ENCODE measurements at places on chromosomes 7 and 10.

DNA sequence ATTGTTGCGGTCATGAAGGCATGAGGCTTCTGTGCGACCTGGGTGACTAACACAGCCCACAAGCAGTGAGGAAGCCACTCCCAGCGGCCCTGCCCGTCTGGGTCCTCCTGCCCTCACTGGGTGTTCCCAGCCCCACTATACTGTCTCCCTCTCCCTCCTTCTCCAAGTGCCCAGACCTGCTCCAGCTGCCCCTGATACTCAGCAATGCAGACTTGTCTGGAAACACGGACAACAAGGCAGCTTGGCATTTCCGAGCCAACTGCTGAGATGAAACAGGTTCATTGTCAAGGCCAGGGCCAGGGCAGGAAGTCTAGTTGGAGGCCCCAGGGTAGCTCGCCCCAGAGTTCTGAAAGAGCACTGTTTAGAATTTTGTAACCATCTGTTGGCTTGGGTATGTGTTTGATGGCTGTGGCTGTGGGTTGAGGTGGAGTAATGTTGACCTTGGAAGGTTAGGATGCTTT lies 95.7 kb downstream of the RBM20 start:
- DNase-seq: no peak

DNA sequence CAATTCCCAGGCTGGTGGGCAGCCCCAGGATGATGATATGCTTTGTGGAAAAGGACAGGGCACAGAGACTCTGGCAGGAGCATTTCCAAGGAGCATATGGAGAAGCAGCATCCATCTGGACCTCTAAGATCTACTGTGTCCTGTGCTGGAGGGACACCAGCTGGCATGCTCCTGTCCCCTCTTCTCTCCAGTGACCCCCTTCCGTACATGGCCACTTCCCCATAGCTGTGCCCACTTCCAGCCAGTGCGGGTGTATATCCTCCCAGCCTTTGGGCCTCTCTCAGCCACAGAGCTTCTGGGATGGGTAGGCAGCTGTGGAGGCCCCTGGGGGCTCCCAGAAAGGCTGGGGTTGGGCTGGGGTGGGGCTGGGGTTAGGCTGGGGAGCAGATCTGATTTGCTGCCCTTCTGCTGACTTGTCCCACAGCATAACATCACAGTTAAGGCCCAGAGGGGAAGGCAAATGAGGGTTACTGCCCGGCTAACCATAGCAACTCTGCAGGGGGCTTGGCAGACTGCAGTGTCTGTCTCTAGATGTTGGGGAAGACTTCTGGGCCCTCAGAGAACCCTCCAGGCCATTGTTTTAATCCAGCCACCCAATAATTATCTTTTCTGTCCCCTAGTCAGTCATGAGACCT lies 6.3 kb downstream of the NPFFR1 start:
- DNase-seq: no peak

GRCh38 chr10:81733542-81733941 lies 141.5 kb upstream of the NRG3 start:
- DNase-seq: no peak

DNA sequence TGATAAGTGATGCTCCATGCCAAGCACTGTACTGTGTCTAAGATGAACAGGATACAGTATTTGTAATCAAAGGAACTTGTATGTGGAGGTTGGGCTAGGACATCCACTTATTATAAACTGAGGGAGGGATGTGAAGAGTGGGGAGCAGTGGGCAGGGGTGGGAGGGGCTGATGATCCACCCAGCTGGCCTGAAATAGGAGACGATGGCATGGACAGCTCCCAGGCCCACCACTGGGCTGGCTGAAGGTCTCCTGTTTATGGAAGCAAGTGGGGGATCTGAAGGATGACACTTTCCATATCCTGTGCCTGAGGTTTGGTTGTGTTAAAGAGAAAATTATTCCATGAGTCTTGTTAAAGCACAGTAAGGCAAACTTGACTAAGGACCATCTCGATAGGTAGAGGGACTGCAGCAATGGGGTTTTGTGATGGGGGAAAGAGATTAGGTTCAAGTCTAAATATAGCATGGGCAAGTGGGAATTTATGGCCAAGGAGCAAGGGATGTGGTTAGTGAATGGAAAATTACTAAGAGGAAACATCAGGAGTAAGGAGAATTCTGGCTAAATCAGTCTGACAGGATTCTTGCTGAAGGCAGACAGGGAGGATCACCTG lies 124.6 kb downstream of the CCNY start:
- DNase-seq: no peak

DNA sequence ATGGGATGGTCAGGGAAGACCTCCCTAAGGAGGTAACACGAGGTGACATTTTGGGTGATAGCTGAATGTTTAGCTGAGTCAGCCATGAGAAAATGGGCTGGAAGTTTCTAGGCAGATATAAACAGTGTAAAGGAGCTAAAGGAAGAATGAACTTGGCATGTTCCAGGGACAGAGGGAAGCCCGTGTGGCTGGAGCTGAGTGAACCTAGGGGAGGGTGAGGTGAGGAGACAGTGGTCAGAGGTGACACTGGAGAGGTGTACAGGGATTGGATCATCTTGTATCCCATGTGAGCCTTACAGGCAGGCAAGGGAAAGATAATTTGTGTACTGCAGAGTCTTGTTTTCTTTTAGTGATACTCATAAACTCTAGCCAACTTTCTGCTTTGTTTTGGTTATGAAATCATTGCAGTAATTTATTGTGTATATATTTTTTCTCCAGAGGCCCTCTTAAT lies 1.8 kb downstream of the STARD3NL start:
- no peak for DNase-seq

DNA sequence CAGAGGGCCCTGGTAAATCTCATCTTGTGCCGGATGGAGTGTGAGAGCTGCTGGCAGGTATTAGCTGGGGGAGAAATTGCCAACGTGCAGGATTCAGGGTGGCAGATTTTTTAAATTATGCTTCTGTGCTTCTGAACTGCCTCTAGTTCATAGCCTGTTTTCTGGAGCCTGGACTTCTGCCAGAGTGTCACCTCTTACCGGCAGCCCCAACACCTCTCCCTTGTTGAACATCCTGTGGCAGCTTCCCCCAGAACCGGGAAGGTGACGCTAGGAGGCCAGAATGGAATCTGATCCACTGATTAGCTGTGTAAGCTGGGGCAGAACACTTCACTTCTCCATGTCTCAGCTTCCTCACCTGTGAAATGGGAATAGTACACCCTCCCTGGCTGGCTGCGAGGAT lies 5.1 kb downstream of the VWA2 start:
- no peak for DNase-seq

- DNase-seq: no peak
Observed at GRCh38 chr10:55160655-55161283, 359.7 kb upstream of the PCDH15 start.

DNA sequence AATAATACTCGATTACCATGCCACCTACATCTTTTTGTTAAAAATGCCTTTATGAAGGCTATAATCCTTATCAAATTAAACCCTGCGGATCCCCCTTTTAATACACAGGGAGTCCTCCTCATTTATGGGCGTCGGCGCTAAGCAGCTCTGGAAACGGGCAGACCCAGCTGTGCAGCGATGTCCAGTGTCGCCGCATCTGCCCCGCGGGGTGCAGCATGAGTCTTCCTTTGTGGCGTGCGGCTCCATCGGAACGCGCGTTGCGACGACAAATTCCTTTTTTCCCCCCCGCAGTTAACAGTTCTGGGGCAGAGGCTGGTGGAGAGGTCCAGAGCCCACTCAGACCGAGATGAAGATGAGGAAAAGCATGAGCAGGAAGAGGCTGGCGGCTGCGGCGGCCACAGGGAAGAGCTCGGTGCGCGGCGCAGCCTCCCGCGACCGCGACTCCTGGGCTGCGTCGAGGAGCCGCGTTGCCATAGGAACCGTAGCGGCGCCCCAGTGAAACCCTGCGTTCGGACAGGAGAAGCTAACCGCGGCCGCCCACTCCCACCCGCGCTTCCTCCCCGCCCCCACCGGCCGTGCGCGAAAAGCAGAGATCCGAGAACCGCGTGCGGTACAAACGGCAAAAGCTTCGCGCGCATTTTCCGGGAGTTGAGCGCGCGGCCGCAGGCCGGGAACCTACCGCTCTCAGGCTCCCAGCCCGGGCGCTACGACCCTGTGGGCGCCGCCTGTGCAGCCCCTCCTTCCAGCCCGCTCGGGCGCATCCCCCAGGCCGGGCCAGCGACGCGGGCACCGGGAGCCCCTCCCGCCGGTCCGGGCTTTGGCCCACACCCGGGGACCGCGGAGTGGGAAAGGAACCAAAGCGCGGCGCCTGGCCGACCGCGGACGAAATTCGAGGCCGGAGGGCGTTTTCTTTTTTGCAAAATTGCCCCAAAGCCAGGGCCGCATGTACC lies 130.6 kb downstream of the SPAG6 start:
- DNase-seq: peak; percentile 5

- no peak for DNase-seq
Observed at GRCh38 chr10:28841625-28842024, 164.3 kb downstream of the BAMBI start.

DNA sequence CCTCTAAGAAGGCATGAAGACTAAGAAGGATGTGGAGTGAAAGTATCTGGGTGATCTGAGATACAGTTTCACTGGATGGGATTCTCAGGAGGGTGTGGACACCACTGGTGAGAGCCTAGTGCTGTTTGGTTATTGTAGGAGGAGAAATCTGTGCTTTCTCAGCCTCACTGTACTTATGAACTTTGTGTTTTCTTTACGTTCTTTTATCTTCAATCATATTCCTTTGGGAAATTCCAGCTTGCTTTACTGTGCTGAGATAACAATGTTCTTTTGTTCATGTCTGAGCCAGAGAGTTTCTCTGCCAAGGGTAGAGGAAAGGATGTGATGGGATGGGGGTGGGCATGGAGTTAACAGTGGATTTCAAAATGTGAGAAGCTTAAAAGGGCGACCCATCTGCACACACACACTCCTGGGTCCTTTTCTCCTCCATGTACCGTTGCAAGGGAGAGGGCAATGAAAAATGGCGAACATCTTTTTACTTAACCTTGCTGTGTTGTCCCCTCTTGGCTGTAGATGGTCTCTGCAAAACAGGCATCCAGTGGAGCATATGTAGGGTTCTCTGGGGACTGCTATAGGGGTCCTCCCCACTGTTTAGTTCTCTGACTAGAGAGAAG lies 25.0 kb upstream of the TAX1BP1 start:
- no peak for DNase-seq

GRCh38 chr7:39415091-39415787 lies 151.0 kb upstream of the YAE1 start:
- DNase-seq: no peak

DNA sequence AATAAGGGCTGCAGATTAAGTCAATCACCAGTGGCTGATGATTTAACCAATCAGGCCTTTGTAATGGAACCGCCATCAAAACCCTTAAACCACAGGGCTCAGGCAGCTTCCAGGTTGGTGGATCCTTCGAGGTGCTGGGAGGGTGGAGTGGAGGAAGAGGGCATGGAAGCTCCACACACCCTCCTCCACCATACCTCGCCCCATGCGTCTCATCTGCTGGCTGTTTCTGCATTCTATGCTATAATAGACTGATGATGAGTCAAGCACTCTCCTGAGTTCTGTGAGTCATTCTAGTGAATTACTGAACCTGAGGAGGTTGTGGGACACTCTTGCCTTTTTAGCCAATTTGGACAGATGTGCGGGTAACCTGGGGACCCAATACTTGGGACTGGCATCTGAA lies 43.9 kb downstream of the CHST15 start:
- DNase-seq: no peak

DNA sequence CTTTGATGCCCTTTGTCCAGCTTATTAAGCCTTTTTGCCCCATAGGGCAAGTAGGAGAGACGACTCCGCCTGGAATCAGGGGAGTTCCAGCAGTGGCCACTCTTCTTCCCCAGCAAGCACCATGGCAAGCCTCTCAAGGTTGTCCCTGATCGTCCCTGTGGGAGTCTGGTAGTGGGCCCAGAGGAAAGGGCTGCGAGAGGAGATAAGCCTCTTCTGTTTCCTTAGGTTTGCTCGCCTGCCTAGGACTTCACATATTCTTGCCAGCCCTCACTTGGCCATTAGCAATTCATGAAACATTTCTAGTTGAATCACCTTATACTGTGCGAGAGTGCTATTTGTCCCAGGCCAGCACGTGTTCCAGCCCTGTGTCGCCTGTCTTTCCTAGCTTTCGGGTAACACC lies 47.8 kb upstream of the CPN1 start:
- no peak for DNase-seq

- DNase-seq: no peak
Observed at GRCh38 chr7:37920849-37921805, 687 bp downstream of the EPDR1 start.

DNA sequence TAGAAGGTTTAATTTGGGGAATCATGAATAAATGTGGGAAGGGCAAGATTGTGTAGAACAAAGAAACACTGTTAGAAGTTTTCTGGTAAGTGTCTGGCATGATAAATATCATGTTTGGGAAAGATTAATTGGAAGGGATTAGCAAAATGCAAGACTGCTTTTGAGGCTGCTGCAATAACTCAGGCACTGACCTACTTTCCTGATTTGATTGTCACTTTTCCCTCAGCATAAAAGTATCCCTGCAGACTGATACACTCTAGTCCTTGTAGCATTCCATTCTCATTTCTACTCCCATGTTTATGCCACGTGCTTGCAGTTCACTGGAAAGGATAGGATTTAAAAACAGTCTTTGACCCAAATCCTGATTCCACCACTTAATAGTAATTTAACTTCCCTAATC lies 303.3 kb upstream of the SEMA3A start:
- no peak for DNase-seq

GRCh38 chr10:118139321-118139720 lies 92.6 kb upstream of the RAB11FIP2 start:
- DNase-seq: no peak

DNA sequence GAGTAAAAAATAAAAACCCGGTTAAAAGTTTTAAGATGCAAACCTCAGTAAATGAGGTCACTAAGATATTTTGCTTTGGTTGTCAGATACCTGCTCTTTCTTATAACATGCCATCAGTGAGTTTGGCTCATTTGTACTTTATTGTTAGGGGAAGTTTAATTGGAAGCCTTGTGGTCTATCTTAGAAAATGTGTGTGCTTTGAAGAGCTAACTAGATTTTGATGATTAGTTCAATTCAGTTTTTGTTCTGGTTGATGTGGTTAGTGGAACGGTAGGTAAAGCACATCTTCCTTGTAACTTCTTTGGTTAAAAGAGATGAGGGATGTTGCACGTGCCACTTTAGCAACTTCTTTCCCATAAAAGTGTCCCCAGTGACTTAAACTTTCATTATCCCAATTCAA lies 353.4 kb upstream of the GALNT17 start:
- no peak for DNase-seq

DNA sequence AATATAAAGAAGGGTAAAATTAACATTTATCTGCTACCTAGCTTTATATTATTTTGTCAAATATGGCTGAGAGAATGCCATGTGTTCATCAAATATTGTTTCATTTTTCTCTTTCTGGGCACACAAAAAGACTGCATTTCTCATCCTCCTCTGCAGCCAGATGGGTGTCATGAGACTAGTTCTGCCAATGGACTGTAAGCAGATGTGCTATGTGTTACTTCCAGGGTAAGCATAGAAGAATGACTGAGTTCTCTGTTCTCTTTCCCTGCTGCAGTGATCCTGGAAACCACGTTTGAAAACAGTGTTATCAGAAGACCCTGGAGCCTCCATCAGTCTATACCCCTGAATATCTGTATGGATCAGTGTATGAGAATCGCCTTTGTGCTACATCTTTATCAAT lies 24.1 kb upstream of the SLK start:
- DNase-seq: no peak

Data from DMS79 treated with DMSO at 0.1 percent for 48 hours (cell line).